ENCODE measurements at places on chromosomes 16 and 17.

DNA sequence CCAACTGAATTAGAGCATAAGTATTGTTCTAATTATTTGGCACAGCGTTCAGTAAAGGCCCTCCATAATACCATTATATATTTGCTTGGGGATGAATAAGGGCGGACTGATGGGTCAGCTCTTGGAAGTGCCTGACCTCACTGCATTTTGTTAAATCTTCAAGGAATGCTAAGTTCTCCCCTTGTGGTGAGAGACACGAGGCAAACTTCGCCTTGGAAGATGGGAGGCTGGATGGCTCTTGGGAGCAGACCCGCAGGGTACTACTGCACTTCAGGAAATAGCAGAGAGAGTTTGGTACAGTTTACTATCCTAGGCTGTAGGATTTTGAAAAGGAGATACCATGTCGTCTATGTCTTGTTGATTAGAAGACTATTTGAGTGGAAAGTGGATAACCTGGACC lies 87.0 kb upstream of the RPRML start:
- no peak for DNase-seq

- no peak for DNase-seq
Observed at GRCh38 chr16:82522026-82522425, 104.7 kb upstream of the CDH13 start.

DNA sequence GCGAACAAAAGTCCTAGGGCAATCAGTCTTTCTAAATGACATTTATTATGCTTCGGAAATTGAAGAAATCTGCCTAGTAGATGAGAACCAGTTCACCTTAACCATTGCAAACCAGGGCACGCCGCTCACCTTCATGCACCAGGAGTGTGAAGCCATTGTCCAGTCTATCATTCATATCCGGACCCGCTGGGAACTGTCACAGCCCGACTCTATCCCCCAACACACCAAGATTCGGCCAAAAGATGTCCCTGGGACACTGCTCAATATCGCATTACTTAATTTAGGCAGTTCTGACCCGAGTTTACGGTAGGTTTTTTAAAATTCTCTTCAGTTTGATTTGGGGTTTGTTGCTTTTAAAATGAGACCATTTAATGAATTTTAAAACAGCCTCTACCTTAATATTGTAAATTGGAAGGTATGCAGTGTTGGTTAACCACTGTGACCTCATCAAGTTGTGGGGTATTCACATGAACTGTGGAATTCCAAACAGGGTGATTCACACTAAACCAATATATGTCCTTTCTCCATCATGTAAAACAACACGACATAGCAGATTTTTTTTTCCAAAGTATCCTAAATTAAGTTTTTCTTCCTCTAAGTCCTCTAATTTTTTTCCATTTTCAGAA lies 6.2 kb upstream of the EVI2A start:
- no peak for DNase-seq

GRCh38 chr17:58244963-58245362 lies 6.6 kb downstream of the LPO start:
- DNase-seq: no peak

DNA sequence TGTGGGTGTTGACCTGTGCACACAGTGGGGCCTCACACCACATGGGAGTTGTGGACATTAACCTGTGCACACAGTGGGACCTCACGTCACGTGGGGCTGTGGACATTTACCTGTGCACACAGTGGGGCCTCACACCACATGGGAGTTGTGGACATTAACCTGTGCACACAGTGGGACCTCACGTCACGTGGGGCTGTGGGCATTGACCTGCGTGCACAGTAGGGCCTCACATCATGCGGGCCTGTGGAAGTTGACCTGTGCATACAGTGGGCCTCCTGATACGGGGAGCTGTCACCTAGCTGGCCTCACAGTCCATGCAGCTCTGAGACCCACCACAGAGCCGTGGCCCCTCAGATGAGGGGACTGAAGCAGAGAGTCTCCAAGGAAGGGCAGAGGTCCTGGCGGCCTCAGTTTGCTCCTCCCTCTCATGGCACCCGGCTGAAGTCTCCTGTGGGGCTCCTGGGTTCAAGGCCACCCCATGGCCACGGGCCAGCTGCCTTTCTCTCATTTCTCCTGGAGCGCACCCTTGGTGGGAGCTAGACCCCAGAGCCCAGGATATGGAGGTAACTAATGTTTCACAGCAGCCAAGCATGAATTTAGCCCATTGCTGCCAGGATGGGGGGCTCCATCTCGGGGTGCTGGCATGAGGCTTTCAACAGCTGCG lies 21.0 kb downstream of the CACNA1H start:
- no peak for DNase-seq

GRCh38 chr17:78735832-78736525 lies 46.1 kb downstream of the CYTH1 start:
- DNase-seq: peak; percentile 18

GRCh38 chr17:62693616-62694409 lies 66.3 kb downstream of the MRC2 start:
- no peak for DNase-seq

GRCh38 chr17:386141-386876 lies 33.7 kb upstream of the RPH3AL start:
- no peak for DNase-seq

GRCh38 chr16:27127308-27127707 lies 60.6 kb downstream of the C16orf82 start:
- DNase-seq: no peak

DNA sequence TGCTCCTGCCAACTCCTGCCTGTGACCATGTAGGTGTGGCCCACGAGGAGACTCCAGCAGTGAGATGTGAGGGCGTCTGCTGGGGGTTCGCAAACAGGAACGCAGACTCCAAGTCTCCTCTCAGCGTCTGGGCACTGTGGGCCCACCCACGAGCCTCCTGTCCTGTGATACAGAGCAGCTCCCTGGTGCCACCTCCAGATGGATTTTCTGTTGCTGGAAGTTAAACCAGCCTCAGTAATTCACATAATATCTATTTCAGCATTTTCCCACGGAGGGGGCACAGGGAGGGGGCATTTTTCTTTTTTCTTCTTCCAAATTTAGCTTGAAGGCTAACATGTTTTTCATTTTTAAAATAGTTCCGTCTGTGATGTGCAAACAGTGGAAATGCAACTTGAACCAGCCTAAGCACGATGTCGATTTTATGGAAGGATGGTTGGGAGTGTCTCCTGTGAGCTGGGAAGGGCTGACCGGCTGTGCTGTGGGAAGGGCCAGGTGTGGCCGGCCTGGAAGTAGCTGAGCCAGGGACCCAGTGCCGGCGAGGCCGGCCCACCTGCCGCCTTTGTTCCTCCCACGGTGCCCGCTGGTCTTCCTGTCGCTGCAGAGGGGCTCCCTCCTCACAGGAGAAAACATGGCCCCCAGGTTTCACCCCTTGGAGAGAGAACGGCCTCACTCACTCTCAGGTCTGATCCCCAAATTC lies 3.9 kb upstream of the RAB40B start:
- no peak for DNase-seq

- no peak for DNase-seq
Observed at GRCh38 chr17:63162406-63163157, 196.5 kb downstream of the TANC2 start.

- no peak for DNase-seq
Observed at GRCh38 chr16:3120435-3120834, 8.0 kb downstream of the ZNF205 start.

DNA sequence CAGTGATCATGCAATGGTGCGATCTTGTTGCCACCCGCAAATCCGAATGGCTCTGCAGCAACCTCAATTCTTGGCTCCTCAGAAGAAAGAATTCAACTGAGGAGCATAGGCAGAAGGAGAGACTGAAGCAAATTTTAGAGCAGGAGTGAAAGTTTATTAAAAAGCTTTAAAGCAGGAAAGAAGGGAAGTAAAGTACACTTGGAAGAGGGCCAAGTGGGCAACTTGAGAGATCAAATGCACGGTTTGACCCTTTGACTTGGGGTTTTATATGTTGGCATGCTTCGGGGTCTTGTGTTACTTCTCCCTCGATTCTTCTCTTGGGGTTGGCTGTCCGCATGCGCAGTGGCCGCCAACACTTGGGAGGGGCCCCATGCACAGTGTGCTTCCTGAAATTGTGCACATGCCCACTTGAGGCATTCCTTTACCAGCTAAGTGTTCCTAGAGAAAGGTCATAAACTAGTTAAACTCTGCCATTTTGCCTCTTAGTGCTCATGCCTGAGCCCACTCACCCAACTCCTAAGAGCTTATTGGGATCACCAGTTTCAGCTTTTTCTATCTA lies 36.7 kb downstream of the ZNRF1 start:
- no peak for DNase-seq

GRCh38 chr16:25271421-25271820 lies 13.8 kb upstream of the ZKSCAN2 start:
- no peak for DNase-seq

DNA sequence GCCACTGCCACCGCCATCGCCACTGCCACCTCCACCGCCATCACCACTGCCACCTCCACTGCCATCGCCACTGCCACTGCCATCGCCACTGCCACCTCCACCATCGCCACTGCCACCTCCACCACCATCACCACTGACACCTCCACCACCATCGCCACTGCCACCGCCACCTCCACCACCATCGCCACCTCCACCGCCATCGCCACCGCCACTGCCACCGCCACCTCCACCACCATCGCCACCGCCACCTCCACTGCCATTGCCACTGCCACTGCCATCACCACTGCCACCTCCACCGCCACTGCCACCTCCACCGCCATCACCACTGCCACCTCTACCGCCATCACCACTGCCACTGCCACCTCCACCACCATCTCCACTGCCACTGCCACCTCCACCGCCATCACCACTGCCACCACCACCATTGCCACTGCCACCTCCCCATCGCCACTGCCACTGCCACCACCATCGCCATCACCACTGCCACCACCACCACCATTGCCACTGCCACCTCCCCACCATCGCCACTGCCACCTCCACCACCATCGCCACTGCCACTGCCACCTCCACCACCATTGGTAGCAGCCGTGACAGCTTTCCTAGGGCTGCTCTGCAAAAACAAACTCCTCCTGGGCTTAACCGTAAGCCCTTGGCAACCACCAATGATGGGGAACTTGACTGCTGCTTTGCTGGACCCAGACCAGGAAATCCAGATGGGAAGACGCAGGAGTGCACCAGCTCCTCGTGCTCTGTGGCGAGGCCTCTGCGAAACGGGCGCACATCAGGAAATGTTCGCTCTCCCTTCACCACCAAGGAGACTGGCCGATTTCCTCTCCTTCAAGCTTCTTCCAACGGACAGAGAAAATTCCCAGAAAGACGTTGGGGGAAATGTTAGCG lies 147.2 kb downstream of the RBFOX3 start:
- no peak for DNase-seq

DNA sequence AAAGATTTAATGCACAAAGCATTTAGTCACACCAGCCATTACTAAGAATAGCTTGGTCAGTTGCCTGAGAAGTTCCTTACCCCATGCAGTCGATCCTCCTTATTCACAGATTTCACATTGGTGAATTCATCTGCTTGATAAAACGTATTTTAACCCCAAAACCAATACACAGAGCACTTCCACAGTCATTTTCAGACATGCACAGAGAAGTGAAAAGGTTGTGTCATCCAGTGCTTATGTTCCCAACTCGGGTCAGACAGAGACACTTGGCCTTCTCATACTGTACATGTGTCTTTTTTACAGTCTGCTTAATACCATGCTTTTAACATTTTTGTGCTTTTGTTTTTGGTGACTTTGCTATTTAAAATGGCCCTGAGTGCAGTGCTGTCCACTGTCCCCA lies 219.7 kb downstream of the SPECC1 start:
- no peak for DNase-seq

GRCh38 chr17:4214157-4214556 lies 49.6 kb downstream of the ANKFY1 start:
- no peak for DNase-seq

DNA sequence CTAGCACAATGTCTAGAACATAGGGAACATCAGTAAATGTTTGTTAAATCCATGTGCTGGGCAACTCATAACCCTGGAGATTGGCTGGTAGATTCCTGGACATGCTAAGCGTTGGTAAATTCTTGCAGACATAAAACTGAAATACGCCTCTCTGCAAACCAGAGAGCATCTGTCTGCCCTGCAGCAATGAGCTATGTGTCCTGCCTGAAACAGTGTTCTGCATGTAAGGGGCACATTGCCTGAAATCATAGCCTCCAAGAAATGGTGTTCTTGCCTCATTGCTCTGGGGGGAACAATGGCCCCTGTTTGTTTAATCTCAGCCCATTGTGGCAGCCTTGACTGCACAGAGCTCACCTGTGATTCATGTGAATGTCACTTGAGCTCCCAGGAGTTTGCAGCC lies 113.5 kb upstream of the CCL2 start:
- DNase-seq: no peak

DNA sequence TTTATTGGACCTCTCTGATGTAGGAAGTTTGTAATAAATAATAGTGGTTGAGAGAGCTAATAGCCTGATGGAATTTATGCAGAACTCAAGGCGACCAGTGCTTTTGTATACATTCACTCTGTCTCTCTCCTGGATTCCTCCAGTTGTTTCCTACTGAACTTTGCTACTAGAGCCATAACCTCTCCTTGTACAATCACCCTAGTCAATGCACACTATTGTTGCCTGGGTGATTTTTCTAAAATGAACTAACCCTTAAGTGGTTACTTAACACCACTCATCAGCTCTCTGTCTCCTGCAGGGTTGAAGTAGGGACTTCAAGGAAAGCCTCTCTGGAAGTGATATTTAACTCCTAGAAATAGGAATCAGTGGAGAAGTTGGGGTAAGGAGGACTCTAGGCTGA lies 9.7 kb downstream of the PHKB start:
- no peak for DNase-seq

DNA sequence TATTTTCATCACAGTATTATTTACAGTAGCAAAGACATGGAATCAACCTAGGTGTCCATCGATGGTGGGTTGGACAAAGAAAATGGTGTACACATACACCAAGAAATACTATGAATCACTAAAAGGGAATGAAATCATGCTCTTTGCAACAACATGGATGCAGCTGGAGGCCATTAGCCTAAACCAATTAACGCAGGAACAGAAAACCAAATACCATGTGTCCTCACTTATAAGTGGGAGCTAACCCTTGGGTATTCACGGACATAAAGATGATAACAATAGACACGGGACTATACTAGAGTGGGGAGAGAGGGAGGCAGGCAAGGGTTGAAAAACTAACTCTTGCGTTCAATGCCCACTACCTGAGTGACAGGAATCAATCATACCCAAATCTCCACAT lies 41.0 kb downstream of the MRPS23 start:
- DNase-seq: no peak

- DNase-seq: no peak
Observed at GRCh38 chr17:9427465-9428315, 147.9 kb downstream of the STX8 start.

DNA sequence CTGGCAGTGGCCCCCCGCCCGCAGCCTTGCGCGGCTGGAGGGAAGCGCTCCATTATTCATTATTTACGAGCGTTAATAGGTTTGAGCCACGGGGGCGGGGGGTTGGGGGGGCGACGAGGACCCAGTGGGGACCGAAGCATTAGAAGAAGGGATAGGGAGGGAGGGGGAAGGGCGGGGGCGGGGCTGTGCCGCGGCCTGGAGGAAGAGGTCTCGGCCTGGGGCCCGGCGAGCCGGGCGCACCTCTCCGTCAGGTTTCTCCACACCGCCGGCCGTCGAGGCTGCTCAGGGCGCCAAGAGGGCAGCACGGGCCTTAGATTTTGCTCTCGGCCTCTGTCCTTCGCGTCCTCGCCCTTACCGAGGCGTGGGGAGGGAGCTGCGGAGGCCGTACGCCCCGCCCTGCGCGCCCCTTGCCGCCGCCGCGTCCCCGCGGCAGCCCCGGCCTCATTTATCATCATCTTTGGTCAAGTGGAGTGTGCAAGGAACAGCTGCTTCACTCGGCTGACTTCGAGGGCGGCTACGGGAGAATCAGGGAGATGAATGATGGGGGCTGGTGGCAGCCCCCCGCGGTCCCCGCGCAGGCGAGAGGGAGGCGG lies 54.2 kb downstream of the SREBF1 start:
- peak; percentile 23 for DNase-seq
